ENCODE measurements at places on chromosomes 7 and 10. TPM values are rescaled to one million over a fixed set of nuclear protein-coding genes. Genes with fewer than 3 reads are reported as not detected.

The MYOZ1 gene
- total RNA-seq = 4.4 TPM

The TUBB8 gene
- total RNA-seq = 2.4 TPM

The AUTS2 gene
- 50.0 TPM for total RNA-seq

The HTR5A gene
- not detected for total RNA-seq

The PRF1 gene
- total RNA-seq = 0.11 TPM

The H2BK1 gene
- total RNA-seq = not detected

The ANKRD22 gene
- total RNA-seq = not detected

The ATRNL1 gene
- 28.7 TPM for total RNA-seq

The CYP2E1 gene
- total RNA-seq = 2.6 TPM

The TMEM176A gene
- total RNA-seq = 0.74 TPM

The ADAP1 gene
- 4.3 TPM for total RNA-seq

The NPY4R gene
- not detected for total RNA-seq

The ARL3 gene
- total RNA-seq = 16.1 TPM

The FKBP6 gene
- total RNA-seq = 0.09 TPM

The ITPRID1 gene
- 1.4 TPM for total RNA-seq

The PRKCQ gene
- total RNA-seq = 8.4 TPM

The BTBD16 gene
- not detected for total RNA-seq

The ECHDC3 gene
- 17.1 TPM for total RNA-seq

The PNLIPRP3 gene
- not detected for total RNA-seq

The CD36 gene
- 1.4 TPM for total RNA-seq

The FAM25G gene
- not detected for total RNA-seq

The CPN1 gene
- 0.66 TPM for total RNA-seq

The ALOX5 gene
- total RNA-seq = 4.4 TPM

The GRK5 gene
- total RNA-seq = 1.9 TPM

The TRPV5 gene
- not detected for total RNA-seq

The PALD1 gene
- total RNA-seq = 36.1 TPM

The LRRD1 gene
- total RNA-seq = not detected

The LMBR1 gene
- 55.6 TPM for total RNA-seq

The ACSM6 gene
- total RNA-seq = 0.14 TPM

The ACTL6B gene
- total RNA-seq = 0.99 TPM

The PON1 gene
- 0.26 TPM for total RNA-seq

The NXPH1 gene
- 0.27 TPM for total RNA-seq

The THSD7A gene
- 0.68 TPM for total RNA-seq

The MYH16 gene
- total RNA-seq = not detected

The TCAF1 gene
- total RNA-seq = 39.8 TPM

The IKZF1 gene
- 1.9 TPM for total RNA-seq

The DYNC1I1 gene
- total RNA-seq = 3.3 TPM

The CHST15 gene
- 7.9 TPM for total RNA-seq

The CYP3A5 gene
- total RNA-seq = 0.39 TPM

The LBX1 gene
- not detected for total RNA-seq

The FAM25C gene
- total RNA-seq = not detected

The INTS15 gene
- total RNA-seq = 25.6 TPM

The HOXA4 gene
- total RNA-seq = not detected

The GJC3 gene
- 3.7 TPM for total RNA-seq

The HYAL4 gene
- not detected for total RNA-seq

The DENND11 gene
- 20.8 TPM for total RNA-seq

The OR2A12 gene
- total RNA-seq = not detected

The MYL7 gene
- total RNA-seq = 1.6 TPM
